Activated CD4-positive, alpha-beta memory T cell treated with anti-CD3 and anti-CD28 coated beads for 36 hours (primary cell): ENCODE measurements at places on chromosomes 7 and 10.

DNA sequence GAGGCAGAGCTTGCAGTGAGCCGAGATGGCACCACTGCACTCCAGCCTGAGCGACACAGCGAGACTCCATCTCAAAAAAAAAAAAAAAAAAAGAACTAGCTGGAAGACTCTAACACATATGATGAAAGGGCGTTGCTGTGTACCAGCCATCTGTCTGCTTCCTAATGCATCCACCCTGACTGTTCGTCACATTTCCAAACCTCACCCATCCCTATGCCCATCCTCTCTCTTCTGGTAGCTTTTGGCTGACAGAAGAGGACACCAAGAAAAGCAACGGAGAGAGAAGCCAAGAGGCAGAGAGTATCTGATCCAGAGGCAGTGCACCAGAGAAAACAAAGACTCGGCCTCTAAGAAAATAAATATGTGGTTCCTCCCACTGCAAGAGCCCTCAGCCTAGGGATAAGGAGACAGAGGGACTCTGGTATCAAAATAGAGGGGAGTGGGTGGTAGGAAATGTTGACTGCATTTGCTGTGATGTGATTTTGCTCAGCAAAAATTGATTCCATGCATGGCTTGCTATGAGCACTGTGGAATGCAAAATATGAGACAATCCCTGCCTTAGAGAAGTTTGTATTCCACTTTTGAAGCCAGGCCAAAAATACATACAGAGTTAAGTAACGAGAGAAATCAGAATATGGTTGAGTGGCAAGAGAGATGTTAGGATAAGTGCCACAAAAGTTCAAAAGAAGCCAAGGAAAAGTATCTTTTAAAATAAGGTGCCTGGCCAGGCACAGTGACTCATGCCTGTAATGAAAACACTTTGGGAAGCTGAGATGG is 100.8 kb upstream of the STK17A start:
- H3K36me3 ChIP-seq = no peaks in the 10 kb centered on the region
- peaks cover 3% of the 10 kb centered on the region for H3K4me1 ChIP-seq
- no peak for DNase-seq
- no peak overlapping the region for H3K27ac ChIP-seq

- H3K36me3 ChIP-seq = no peaks in the 10 kb centered on the region
- peaks cover 43% of the 10 kb centered on the region for H3K4me1 ChIP-seq
- no peak overlapping the region for H3K4me3 ChIP-seq
Measured at GRCh38 chr7:129851174-129851573, 101.6 kb downstream of the UBE2H start.

DNA sequence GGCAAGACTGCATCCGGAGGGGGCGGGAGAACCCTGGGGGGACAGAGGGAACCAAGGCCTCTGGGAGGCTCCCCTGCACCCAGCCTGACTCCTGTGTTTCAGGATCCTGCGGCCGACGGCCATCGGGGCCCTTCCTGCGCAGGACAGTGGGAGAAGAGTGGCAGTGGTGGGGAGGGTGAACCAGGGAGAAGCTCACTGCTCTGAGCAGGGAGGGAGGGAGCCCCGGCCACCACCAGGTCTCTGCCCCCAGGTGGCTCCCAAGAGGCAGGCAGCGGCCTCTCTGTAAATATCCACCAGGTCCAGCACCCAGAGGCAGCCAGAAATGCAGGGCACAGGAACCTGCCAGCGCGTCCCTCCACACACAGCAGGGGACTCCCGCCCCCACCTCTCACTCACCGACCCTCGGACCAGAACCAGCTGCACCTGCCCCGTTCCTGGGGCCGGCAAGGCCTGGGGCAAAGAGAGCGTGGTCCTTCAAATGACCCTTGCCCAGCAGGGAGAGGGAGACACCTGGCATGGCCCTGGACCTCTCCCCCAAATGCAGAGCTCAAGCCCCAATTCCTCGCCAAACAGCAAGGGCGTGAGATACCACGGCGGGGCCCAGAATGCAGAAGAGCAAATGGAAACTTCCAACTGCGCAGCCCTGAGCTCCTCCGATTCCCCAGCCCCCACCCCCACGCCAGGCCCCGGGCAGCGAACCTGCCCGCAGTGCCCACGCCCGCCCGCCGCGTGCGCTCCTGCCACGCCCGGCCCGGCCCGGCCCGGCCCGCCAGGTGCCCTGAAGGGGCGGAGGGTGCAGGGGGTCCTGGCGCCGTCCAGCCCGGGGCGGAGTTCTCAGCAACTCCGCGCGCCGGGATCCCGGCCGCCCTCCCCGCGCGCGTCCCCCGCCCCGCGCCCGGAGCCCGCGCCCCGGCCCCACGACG is 805 bp downstream of the RASGEF1A start:
- H3K4me1 ChIP-seq = peaks cover 4% of the 10 kb centered on the region
- H3K27ac ChIP-seq = no peak overlapping the region
- no peaks in the 10 kb centered on the region for H3K36me3 ChIP-seq
- peaks cover 25% of the 10 kb centered on the region for H3K27me3 ChIP-seq

DNA sequence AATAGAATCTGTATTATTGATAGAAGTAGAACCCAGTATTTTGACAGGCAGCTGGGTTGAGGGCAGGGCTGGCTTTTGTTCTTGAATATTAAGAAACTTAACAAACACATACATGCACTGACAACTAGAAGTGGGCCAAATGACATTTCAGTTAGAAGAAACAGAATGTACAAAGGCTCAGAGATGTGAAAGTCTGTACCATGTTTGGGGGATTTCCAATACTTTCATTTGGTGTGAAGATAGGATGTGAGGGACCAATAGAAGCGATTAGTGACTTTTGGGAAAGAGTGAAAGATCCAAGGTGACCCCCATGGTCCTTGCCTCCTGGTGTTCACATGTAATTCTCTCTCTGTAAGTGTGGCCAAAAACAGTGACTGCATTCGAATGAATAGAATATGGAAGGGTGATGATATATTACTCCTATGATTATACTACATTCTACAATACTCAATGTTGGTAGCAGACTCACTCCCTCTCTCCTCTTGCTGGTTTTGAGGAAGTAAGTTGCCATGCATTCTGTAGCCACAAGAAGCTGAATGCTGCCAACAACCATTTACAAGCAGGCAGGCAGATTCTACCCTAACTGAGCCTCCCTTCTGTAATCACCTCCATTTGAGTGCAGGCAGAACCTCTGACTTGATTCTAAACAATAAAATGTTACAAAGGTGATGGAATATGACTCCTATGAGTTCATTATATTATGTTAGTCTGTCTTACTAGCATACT is 151.4 kb downstream of the TMEM168 start:
- H3K4me3 ChIP-seq = no peak overlapping the region
- no peak for DNase-seq
- H3K4me1 ChIP-seq = no peaks in the 10 kb centered on the region
- no peaks in the 10 kb centered on the region for H3K36me3 ChIP-seq

- peaks cover 53% of the 10 kb centered on the region for H3K4me1 ChIP-seq
- no peaks in the 10 kb centered on the region for H3K36me3 ChIP-seq
- no peak overlapping the region for H3K4me3 ChIP-seq
- no peak for DNase-seq
Measured at GRCh38 chr10:23362069-23362830, 17.7 kb upstream of the C10orf67 start.

DNA sequence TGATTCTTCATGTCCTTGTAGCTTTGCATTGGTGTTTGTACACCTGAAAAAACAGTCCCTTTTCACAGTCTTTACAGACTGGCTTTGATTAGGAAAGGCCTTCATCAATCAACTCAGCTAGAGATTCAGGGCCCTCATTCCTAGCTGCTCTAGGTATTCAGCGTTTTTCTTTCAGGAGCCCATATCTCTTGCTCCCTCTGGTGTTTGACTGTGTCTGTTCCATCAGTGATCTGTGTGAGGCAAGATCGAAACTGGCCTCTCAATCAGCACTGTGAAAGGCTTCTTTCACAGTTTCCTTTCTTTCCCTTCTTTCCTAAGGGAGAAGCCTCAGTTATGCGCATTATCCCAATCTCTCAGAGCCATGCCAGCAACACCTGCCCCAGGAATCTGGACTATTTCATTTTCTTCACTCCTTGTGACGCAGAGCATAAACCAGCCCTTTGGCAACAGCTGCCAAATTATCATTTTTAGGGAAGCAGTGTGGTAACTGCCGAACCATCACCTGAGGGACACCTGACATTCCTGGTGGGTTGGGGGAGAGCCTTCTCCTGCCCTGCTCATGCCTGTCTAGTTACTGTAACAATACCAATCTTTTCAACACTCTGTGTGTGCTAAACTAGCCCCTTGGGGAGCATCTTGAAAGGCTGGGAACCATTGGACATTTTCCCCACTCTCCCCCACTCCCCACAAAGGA is 75.7 kb upstream of the CCDC71L start:
- H3K4me1 ChIP-seq = peaks cover 47% of the 10 kb centered on the region
- no peaks in the 10 kb centered on the region for H3K27me3 ChIP-seq
- no peaks in the 10 kb centered on the region for H3K36me3 ChIP-seq
- no peak overlapping the region for H3K4me3 ChIP-seq
- peak overlapping the region; percentile 73 for H3K27ac ChIP-seq

GRCh38 chr7:81790686-81791085 is 20.8 kb upstream of the HGF start:
- no peak overlapping the region for H3K4me3 ChIP-seq
- no peak overlapping the region for H3K27ac ChIP-seq
- H3K4me1 ChIP-seq = no peaks in the 10 kb centered on the region

GRCh38 chr10:101558671-101559595 is 29.1 kb downstream of the POLL start:
- H3K4me1 ChIP-seq = peaks cover 14% of the 10 kb centered on the region
- no peaks in the 10 kb centered on the region for H3K27me3 ChIP-seq
- no peak overlapping the region for H3K27ac ChIP-seq
- no peak for DNase-seq
- H3K4me3 ChIP-seq = no peak overlapping the region

- H3K4me3 ChIP-seq = peak overlapping the region; percentile 23
- no peak overlapping the region for H3K27ac ChIP-seq
- no peaks in the 10 kb centered on the region for H3K36me3 ChIP-seq
- DNase-seq = peak; percentile 45
Measured at GRCh38 chr10:92691591-92692079, 1.9 kb downstream of the HHEX start.

DNA sequence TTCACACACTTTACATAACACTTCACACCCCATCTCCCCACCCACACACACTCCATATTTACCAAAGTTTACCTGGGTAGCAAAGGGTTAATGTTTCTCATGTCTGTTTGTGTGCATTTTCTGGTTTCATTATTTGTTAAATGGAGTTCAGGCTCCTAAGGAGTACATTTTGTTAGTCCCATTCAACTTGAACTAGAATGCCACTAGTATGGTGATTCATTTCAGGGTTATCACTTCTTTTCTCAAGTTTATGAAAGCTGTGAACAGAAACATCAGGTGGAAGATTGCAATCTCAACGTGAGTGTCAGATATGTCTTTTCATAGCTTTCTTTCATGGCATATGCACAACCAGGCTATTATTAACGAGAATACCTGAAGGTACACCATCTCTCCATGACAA is 1027.5 kb downstream of the GATA3 start:
- H3K27me3 ChIP-seq = peaks cover 8% of the 10 kb centered on the region
- H3K36me3 ChIP-seq = no peaks in the 10 kb centered on the region
- no peak for DNase-seq
- peak overlapping the region; percentile 6 for H3K27ac ChIP-seq
- H3K4me1 ChIP-seq = peaks cover 22% of the 10 kb centered on the region

DNA sequence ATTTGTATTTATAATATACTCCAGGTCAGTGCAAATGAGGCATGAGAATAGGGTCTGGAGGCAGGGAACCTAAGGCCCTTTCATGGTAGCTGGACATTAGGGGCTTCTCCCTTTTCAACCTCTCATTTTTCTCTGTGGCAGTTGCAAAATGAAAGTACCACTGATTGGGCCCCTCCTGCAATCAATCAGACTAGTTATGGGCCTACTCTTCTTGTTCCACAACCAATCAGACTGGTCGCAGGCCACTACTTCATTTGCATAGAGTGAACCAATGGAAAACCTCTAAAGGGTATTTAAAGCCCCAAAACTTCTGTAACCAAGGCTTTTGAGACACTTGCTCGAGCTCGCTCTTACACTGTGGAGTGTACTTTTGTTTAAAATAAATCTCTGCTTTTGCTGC is 10.0 kb upstream of the PRPS1L1 start:
- H3K27me3 ChIP-seq = no peaks in the 10 kb centered on the region
- no peaks in the 10 kb centered on the region for H3K4me1 ChIP-seq
- no peak overlapping the region for H3K4me3 ChIP-seq
- no peaks in the 10 kb centered on the region for H3K36me3 ChIP-seq

- peaks cover 2% of the 10 kb centered on the region for H3K27me3 ChIP-seq
- no peaks in the 10 kb centered on the region for H3K36me3 ChIP-seq
- peaks cover 31% of the 10 kb centered on the region for H3K4me1 ChIP-seq
- no peak overlapping the region for H3K27ac ChIP-seq
Measured at GRCh38 chr10:110312206-110312605, 7.5 kb upstream of the SMNDC1 start.

- H3K4me1 ChIP-seq = peaks cover 14% of the 10 kb centered on the region
- H3K4me3 ChIP-seq = no peak overlapping the region
- no peak overlapping the region for H3K27ac ChIP-seq
- no peaks in the 10 kb centered on the region for H3K36me3 ChIP-seq
- peaks cover 63% of the 10 kb centered on the region for H3K27me3 ChIP-seq
Measured at GRCh38 chr7:151251689-151252560, 3.4 kb upstream of the SMARCD3 start.

GRCh38 chr10:118551535-118552100 is 43.8 kb downstream of the PRLHR start:
- H3K36me3 ChIP-seq = no peaks in the 10 kb centered on the region
- no peak overlapping the region for H3K4me3 ChIP-seq
- no peaks in the 10 kb centered on the region for H3K4me1 ChIP-seq
- peaks cover 24% of the 10 kb centered on the region for H3K27me3 ChIP-seq
- no peak for DNase-seq

- peaks cover 1% of the 10 kb centered on the region for H3K4me1 ChIP-seq
- no peak overlapping the region for H3K27ac ChIP-seq
- DNase-seq = no peak
Measured at GRCh38 chr7:28389504-28390395, 22.6 kb upstream of the CREB5 start.

- no peaks in the 10 kb centered on the region for H3K4me1 ChIP-seq
- no peaks in the 10 kb centered on the region for H3K27me3 ChIP-seq
- no peak overlapping the region for H3K4me3 ChIP-seq
- H3K36me3 ChIP-seq = no peaks in the 10 kb centered on the region
- no peak for DNase-seq
Measured at GRCh38 chr7:29076631-29077030, 69.7 kb downstream of the CPVL start.

DNA sequence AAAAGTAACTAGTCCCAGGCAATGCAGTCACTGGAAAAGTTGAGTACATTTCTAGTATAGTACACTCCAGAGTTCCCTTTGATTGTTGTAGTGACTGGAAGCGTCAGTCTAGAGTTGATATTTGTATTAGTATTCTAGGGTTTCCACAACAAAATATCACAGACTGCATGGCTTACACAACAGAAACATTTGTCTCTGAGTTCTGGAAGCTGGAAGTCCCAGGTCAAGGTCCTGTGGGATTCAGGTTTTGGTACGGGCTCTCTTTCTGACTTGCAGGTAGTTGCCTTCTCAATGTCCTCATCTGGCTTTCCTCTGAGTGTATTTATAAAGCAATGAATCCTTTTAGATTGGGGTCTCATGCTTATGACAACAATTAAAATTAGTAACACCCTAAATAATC is 1119.1 kb upstream of the PHF14 start:
- H3K27me3 ChIP-seq = no peaks in the 10 kb centered on the region
- H3K27ac ChIP-seq = no peak overlapping the region
- no peak overlapping the region for H3K4me3 ChIP-seq
- H3K36me3 ChIP-seq = no peaks in the 10 kb centered on the region
- DNase-seq = no peak
